ENCODE measurements at places on chromosomes 4 and X. TPM values are rescaled to one million over a fixed set of nuclear protein-coding genes. Genes with fewer than 3 reads are reported as not detected.

DNA sequence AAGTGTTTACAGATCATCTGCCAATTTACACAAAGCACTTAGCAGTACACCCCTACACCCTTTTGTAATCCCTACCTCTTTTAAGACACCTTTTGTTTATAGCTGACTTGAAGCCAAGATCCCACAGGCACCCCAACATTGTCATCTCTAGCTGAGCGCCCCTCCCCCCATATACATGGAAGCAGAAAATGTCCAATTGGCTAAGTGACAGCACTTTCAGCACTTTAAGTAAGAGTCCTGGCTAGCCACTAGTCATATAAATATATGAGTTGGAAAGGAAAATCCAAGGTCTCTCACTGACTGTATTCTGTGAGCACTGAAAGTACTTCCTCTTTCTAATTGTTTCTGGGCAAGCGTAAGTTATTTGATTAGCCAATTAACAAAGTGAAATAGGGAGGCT, 108.2 kb downstream of the NSUN7 start:
- no peak for DNase-seq

DNA sequence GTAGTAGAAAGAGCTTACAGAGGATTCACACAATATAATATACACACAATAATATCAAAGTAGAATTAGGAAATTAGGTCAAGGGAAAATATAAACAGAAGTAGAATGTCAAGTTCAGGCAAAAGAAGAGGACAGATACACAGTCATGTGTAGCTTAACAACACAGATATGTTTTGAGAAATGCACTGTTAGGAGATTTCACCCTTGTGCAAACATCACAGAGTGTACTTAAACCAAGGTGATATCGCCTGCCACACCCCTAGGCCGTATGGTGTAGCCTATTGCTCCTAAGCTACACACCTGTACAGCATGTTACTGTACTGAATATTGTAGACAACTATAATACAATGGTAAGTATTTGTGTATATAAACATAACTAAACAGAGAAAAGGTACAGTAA, 110.0 kb upstream of the EDNRA start:
- peak; percentile 51 for DNase-seq

DNA sequence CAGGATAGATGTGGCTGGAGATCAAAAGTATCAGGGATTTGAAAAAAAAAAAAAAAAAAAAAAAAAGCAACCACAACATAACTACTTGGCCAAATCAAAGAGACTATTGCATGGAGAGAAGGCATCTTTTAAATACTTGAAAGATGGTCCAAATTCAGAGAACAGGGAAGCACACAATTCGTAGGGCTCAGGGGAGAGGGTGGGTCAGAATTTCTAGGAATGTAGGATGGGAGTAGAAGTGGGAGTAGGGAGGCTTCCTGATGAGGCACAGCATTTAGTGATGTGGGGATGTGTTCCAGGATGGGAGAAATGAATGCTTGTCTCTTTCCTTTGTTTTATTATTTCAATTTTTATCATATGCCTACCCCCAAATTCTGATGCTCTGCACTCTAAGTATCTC, 36.3 kb downstream of the RTL3 start:
- DNase-seq, result no peak

DNA sequence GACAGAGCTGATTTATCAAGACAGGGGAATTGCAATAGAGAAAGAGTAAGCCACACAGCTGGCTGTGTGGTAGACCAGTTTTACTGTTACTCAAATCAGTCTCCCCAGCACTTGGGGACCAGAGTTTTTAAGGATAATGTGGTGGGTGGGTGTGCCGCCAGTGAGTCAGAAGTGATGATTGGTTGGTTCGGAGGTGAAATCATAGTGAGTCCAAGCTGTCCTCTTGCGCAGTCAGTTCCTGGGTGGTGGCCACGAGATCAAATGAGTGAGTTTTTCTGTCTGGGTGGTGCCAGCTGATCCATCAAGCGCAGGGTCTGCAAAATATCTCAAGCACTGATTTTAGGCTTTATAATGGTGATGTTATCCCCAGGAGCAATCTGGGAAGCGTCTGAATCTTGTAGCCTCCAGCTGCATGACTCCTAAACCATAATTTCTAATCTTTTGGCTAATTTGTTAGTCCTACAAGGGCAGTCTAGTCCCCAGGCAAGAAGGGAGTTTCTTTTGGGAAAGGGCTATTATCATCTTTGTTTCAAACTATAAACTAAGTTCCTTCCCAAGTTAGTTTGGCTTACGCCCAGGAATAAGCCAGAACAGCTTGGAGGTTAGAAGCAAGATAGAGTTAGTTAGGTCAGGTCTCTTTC, 44.0 kb upstream of the PPP1R2C start:
- DNase-seq, result no peak

DNA sequence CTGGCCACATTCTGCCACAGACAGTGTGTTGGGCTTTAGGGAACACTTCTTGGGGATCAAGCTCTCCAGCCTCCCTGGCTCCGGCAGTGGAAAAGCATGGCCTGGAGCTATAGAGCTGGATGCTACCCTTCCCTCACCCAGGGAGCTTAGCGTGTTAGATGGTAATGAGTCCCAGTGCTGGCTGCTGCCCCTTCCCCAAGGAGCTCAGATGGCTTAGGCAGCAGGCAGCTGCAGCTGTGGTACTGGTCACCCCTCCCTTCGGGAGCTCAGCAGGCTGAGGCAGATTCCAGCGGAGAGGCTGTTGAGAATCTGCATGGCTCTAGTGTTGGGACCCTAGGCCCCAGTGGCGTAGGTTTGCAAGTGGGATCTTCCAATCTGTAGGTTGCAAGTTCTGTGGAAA, 19.5 kb downstream of the TMEM144 start:
- DNase-seq, result no peak

- no peak for DNase-seq
Observed at GRCh38 chr4:177408023-177408422, 34.2 kb downstream of the AGA start.

DNA sequence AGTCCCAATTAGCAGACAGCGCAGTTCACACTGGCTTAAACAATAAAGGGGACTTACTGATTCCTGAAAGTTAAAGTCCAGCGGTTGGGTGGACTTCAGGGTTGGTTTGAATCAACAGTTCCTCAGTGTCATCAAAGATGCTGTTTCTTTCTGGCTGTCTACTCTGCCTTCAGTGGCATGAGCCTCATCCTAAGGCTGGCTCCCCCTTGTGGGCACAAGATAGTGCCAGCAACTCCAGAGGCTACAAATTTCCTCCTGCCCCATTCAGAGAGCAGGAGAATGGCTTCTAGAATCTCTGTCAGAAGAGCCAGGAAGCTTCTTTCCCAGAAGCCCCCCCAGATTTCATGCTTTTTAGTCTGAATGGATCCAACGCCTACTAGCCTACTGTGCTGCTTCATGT, 82.4 kb upstream of the MTM1 start:
- DNase-seq, result peak; percentile 15

- DNase-seq, result no peak
Observed at GRCh38 chrX:33385546-33385945, 174.2 kb upstream of the DMD start.

DNA sequence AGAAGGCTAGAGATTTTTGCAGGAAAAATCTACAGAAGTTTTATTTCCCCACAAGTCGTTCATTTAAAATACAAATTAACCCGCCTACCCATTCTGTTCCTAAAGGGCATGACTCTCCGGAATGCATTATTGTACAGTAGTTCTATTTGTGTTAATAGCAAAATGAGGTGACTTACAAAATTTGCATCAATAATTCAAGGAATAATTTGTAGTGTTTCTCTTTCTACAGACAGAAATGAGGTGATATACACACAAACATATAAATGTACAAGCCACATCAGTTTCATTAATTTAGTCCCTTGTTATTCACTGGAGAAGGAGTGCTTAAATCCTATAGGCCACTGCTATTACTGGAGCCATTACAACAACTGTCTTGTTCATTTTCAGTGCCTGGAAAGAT, 501.3 kb upstream of the DIAPH2 start:
- no peak for DNase-seq

DNA sequence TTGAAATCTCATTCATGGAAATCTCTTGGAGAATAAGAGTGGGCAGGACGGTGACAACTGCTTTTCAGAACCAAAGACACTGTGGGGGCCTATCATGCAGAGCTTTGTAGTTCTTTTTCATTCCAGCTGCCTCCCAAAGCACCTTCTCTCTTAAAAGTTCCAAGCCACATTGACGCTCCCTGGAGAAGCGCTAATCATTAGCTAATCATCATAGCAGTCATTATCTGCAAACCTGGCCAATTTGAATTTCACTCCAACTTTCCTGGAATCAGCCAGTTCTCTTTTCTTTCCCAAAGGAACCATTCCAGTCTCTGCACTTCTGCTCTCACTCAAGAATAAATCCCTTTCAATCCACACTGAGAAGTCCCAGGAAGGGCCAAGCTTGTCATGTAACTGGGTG, 1144.1 kb upstream of the IGFBP7 start:
- DNase-seq, result no peak

- DNase-seq, result no peak
Observed at GRCh38 chr4:106497271-106497670, 128.7 kb upstream of the GIMD1 start.

DNA sequence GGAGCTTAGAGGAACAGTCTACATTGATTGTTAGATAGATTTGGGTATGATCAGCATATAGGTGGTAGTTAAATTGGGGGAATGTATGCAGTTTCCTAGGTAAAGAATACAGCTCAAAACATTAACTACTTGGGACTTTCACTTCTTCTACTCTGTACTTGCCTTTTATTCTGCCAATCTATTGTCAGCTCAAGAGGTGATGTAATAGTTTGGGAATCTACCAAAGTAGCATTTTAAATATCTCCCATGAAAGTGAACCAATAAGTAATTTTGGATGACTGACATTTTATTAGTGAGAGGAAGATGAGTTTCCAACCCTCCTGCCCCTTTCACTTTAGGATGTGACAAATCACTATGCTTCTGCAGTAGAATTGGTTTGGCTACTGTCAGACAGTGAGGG, 43.4 kb downstream of the NUDT6 start:
- DNase-seq, result no peak

DNA sequence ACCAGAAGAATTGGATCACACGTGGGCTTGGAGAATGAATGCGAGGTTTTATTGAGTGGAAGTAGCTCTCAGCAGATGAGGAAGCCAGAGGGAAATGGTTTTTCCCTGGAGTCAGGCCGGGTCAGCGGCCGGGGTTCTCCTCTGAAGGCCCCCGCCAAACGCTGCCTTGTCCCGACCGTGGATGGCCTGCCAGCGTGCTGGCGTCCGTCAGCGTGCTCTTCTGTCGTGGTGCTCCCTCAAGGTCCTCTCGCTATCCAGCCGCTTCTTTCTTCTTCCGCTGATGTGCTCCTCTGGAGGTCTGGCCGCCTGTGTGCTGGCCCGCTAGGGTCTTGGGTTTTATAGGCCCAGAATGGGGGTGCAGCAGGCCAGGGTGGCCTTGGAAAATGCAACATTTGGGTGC, 632.2 kb downstream of the TRAM1L1 start:
- DNase-seq, result no peak

DNA sequence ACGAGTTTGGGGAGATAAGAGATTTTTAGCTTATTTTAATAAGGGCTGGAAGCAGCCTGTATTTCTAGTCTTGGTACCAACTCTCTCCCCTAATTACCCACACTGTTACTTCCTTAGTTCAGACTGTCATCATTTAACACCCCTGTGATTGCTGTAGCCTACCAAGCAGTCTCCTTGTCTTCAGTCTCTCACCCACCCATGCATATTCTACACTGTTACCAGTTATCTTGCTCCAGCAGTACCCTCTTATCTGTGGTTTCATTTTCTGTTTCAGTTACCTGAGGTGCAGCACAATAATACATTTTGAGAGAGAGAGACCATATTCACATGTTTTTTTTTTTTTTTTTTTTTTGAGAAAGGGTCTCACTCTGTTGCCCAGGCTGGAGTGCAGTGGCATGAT, 80.2 kb downstream of the DIAPH2 start:
- no peak for DNase-seq

DNA sequence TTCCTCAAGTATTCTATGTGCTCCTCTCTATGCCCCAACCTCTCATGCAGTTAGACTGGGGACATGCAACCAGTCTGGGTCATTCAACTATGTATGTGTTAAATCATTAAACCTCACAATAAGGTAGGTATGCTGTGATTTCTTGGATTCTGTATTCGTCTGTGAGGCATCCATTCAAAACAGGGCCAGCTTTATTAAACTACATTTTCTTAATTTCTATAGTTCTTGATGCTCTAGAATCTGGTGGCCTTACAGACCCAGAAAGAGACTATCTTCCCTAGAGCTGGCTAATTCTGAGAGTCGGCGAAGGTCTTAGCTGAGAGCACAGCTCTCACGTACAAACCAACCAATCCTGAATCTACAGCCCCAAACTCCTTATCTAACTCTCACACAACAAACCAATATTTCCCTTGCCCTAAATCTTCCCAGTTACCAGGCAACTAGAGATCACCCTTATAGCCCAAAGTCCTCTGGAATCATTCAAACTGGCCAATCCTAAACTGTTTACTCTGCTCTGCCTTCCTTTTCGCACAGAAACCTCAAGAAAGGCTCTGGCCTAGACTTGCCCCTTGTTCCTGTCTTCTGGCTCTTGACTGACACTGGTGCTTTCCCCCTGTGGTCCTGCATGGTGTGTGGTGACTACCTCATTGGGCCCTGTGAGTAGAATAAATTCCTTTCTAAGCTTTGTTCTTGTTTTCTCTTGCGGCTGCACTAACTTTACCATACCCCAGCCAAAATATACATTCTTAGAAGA, 203.5 kb upstream of the TET2 start:
- peak; percentile 71 for DNase-seq

GRCh38 chr4:28256295-28256694, 1395.7 kb downstream of the STIM2 start:
- no peak for DNase-seq

DNA sequence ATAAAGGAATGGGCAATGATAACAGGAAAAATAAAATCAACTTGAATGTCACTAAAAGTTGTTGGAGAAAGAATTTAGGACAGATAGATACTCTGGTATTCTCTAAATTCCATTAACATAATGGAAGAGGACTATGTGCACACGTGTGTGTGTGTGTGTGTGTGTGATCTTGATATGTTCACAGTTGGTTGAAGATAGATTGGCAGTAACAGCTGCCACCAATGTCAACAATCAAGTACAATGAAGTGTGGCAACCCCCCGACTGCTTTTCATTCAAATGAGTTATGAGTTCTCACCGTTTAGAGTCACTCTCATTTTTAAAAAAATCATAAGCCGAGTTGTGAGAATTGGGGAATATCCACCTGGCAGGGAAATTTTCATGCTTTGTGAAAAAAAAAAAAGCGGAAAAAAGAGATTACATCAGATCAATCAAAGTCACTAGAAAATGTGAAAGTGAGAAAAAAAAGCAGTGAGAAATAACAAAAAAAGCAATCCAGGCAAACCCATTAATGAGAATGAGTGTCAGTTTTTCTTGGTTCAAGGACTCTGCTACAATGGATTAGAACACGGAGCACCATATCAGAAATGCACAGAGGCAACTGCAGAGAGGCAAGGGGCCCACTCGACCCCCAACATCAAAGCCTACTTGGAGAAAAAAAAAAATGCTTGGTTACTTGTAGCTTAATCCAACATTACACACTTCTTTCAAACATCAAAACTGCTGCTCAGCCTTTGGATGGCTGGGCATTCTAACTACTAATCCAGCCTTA, 414.9 kb upstream of the PITX2 start:
- DNase-seq, result no peak

- no peak for DNase-seq
Observed at GRCh38 chrX:124348885-124349453, 2.6 kb downstream of the SH2D1A start.

The INTS6L gene
- total RNA-seq, result 6.0 TPM

The PAGE2 gene
- not detected for total RNA-seq

The SLITRK4 gene
- not detected for total RNA-seq

The HSD17B13 gene
- not detected for total RNA-seq

The CXCL1 gene
- 27.5 TPM for total RNA-seq

The BRS3 gene
- total RNA-seq, result not detected

The MAML3 gene
- 0.61 TPM for total RNA-seq

The TRPC5OS gene
- not detected for total RNA-seq

The GAGE13 gene
- total RNA-seq, result not detected

The PLP2 gene
- 249 TPM for total RNA-seq

The SMIM31 gene
- not detected for total RNA-seq

The CPLX1 gene
- 0.10 TPM for total RNA-seq
